ENCODE measurements at places on chromosomes 4 and X. TPM values are rescaled to one million over a fixed set of nuclear protein-coding genes. Genes with fewer than 3 reads are reported as not detected.

Gene SAGE1
- not detected for total RNA-seq

Gene USP46
- 10.8 TPM for total RNA-seq

Gene PCDH7
- total RNA-seq, result 55.0 TPM

Gene COL25A1
- 21.0 TPM for total RNA-seq

Gene DCLK2
- 12.2 TPM for total RNA-seq

Gene SMPX
- not detected for total RNA-seq

Gene SPP1
- total RNA-seq, result 1.0 TPM

Gene UGT2B17
- total RNA-seq, result not detected

Gene FAM184B
- total RNA-seq, result not detected

Measured in thyroid gland (tissue), 4 donors.